ENCODE measurements at places on chromosomes 2 and 18.

- no peak for DNase-seq
Observed at GRCh38 chr18:34880403-34880802, 160.8 kb upstream of the MAPRE2 start.

GRCh38 chr2:179428649-179429048 is 164.0 kb upstream of the SESTD1 start:
- no peak for DNase-seq

DNA sequence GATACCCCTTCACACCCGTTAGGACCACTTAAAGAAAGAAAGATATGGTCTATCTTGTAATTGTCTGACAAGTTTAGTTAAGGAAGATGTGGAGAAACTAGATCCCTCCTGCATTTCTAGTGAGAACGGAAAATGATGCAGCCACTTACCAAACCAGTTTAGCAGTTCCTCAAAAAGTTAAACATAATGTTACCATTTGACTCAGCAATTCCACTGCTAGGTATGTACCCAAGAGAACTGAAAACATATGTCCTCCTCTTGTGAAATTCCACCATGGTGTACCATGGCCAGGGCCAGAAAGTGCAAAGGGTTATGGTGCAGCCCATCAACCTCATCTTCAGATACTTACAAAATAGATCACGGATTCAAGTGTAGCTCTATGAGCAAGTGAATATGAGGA is 79.0 kb upstream of the ID2 start:
- DNase-seq: no peak

DNA sequence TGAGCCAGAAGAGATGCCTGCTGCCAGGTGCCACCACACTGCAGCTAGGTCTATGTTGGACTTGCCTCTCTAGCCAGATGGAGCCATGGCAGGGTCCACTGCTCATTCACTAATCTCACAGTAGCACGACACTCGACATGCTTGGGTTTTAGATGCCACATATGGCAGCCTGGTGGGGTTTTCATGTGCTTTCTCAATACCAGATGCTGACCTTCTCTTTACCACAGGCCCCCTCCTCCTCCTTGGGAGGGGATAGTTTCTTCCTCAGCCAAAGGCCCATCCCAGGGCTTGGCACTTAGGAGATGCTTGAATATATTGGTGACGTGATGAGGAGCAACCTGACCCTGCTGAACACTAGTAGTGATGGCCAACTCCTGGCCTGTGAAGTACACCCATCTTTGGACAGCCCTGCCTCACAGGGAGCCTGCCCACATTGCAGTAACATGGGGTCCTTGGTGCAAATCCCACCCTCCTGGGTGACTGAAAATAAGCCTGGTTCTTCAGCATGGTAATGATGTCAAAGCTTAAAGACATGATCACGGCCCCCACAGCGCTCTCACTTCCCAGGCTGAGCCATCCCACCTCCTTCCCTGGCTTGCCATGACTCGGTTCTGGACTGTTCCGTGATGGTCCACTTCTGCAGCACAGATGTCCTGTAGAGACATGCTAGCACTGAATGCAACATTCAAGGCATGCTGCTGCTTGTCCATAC is 227.5 kb downstream of the SH3RF3 start:
- DNase-seq: no peak

DNA sequence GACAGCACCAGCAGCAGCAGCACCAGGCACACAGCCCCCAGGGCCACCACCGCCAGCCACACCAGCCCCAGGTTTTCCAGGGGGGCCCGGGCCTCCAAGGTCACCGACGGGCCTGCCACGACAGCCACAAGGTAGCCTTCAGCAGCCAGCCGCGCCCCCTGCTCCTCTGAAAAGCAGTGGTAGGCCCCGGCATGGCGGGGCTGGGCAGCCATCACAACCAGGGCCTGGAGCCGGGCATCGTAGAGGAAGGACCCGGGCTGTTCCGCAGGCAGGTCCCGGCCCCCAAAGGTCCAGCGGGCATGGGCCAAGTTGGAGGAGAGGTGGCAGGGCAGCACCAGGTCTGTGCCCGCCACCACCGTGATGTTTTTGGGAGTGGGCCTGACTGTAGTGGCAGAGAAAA is 3.3 kb upstream of the ANKRD39 start:
- DNase-seq: no peak

DNA sequence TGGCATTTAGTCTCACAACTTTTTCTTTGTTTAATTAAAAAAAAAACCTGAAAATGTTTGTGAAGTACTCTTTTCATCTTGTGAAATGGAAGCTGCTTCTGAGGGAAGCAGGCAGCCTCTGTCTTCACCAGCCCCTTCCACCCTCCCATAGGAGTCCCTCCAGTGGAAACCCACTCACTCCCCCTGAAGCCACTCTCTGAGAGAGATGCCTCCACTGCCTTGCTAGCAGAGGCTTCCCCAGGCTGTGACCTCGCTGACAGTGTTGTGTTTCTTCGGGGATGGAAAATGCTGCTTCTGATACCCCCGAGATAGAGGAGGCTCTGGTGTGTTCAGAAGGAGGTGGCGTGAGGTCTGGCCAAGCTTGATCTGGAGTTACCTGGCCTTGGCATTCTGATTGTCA is 59.9 kb downstream of the SH3RF3 start:
- no peak for DNase-seq

- DNase-seq: peak; percentile 56
Observed at GRCh38 chr18:47772374-47773248, 157.8 kb downstream of the SMAD2 start.

DNA sequence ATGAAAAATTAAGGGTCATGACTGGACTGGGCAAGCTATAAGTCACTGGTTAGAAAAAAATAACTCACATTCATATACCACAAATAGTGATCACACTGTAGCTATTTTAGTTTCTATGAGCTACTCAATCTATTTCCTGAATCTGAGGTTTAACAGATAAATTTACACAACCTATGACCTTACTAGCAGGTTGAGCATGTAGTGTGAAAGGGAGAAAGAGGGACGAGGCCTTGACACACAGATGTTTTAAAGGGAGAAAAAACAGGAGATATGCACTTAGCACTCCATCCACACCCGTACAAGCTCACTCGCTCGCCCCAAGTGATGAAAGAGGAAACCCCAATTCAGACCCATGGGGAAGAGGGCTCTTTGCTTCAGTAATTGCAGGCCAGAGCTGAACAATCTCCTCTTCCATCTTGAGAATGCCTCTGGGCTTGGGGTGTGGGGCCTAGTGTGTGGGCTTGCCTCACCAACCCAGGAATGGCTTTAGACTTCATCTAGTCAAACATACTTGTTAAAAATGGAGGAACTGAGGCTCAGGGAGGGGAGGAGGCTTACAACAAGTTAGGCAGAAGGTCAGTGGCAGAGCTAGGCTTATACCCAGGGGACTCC is 10.7 kb downstream of the CYRIA start:
- no peak for DNase-seq

GRCh38 chr2:105865222-105865913 is 120.7 kb downstream of the NCK2 start:
- no peak for DNase-seq

DNA sequence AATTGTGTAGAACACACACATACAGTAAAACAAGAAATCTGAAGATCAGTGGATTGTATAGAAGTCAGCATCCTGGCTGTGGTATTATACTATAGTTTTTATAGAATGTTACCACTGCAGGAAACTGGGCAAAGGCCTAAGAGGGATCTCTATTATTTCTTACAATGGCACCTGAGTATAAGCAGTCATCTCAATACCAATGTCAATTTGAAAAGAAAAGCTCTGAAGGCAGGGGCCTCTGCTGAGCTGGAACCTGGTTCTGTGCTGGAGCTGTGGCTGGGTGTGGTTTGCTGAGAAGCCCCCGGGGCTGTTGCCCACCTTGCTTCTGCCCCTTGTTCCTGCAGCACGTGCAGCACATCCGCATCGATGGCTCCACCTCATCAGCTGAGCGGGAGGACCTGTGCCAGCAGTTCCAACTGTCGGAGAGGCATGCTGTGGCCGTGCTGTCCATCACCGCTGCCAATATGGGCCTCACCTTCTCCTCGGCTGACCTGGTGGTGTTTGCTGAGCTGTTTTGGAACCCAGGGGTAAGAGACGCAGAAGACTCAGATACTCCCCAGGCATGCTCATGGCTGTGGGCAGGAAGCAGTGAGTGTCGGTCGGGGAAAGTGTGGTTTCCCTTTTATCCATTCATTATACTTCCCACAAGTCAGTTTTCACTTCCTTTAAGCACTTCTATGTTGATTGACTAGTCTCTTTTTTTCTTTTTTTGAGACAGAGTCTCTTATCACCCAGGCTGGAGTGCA is 23.5 kb upstream of the RPL37A start:
- peak; percentile 7 for DNase-seq

DNA sequence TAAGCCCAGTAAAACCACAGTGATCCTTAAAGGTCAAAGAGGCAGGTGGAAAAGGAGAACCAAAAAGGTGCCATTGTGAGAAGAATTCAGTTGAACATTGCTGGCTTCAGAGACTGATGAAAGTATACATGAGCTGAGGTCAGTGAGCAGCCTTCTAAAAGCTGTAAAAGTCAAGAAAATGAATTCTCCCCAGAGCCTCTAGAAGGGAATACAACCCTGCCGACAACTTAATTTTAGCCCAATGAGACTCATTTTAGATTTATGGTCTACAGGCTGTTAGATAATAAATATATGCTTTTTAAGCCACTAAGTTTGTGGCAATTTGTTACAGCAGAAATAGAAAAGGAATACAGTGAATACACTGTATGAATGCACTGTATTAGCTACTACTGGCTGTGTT is 911.4 kb downstream of the TRIB2 start:
- DNase-seq: no peak

All from CD4-positive, alpha-beta T cell (primary cell).